ENCODE measurements at places on chromosomes 12 and 14.

- DNase-seq = no peak
Measured at GRCh38 chr12:24742378-24742777, 206.5 kb downstream of the BCAT1 start.

DNA sequence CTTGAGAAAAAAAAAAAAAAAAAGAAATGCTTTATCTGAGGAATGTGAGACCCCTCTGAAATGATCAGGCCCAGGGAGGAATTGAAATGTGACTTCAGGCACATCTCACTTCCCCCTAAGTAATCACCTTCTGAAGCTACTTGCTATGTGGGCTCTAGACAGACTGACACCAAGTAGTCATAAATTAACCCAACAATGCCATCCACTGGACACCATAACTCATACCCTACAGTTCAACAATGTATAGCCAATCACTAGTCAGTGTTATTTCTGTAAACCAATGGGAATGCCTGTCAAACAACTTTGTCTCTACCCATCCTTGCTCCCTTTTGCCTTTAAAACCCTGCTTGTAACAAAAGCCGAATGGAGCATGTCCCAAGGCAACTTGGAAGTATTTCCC lies 182.7 kb upstream of the TMPO start:
- no peak for DNase-seq

- no peak for DNase-seq
Measured at GRCh38 chr12:52514471-52515318, 5.5 kb downstream of the KRT5 start.

- DNase-seq = no peak
Measured at GRCh38 chr12:82448911-82449578, 90.7 kb downstream of the METTL25 start.

GRCh38 chr12:8819666-8819980 lies 2.8 kb upstream of the A2ML1 start:
- DNase-seq = no peak

GRCh38 chr12:114425031-114425626 lies 19.2 kb upstream of the TBX5 start:
- no peak for DNase-seq

- no peak for DNase-seq
Measured at GRCh38 chr14:75132382-75133086, 5.7 kb upstream of the NEK9 start.

GRCh38 chr14:65476273-65476941 lies 63.9 kb downstream of the FUT8 start:
- DNase-seq = no peak
